Activated naive CD4-positive, alpha-beta T cell treated with Interleukin-2 at 50 U/mL for 16 hours (primary cell): ENCODE measurements at places on chromosomes 6 and 20.

GRCh38 chr6:50249493-50249892 lies 199.8 kb upstream of the DEFB112 start:
- DNase-seq = no peak

GRCh38 chr6:42742116-42742894 lies 3.6 kb downstream of the TBCC start:
- no peak for DNase-seq

- no peak for DNase-seq
These were observed 209.7 kb downstream of the ZNF217 start for GRCh38 chr20:53383916-53384315.

DNA sequence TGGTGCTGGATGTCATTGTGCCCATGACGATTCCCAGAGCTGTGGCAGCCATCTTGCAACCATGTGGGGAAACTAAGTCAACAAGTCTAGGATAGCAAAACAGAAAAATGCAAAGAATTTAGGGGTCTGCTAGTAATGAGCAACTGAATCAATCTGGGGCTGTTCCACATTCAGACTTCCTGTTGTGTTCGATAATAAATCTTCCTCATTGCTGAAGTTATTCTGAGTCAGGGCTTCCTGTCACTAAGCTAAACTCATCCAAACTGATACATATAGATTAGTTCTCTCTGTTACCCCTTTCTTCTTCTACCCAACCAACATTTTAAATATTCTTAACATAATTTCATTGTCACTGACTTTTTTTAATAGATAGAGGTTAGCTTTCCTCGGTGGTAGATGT lies 205.9 kb downstream of the HACE1 start:
- no peak for DNase-seq

DNA sequence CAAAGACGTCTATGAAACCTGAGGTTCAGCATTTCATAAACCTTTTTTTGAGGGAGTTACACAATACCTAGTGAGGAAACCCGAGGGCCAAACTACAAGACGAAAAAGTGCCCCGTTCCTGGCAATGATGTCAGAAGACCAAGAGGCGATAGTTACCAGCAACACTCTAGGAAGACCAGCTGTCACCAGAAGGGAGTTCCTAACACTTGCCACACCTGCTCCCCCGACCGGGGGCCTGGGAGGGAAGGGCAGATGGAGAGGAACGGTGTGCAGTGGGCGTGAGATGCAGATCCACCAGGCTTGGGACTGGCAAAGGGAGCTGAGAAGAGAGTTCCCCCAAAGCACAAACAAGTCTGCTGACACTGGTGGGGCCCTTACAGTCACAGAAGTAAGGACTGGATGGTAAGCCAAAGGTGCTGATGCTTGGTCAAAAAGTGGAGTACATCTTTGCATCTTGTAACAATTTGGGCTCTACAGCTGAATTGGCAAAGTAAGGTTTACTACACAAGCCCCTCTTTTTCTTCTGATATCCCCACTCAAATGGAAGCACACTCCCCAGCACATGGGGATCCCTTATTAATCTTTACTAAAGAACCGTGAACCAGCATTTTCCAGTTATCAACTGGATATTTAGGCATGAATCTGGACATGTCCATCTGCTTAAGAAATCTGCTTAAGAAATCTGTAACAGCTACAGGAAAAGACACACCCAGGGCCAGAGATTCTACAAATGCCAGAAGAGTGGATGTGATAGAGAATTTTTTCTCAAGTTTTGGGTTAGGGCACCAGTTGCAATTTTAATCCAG lies 38.5 kb downstream of the PANK2 start:
- DNase-seq = no peak

DNA sequence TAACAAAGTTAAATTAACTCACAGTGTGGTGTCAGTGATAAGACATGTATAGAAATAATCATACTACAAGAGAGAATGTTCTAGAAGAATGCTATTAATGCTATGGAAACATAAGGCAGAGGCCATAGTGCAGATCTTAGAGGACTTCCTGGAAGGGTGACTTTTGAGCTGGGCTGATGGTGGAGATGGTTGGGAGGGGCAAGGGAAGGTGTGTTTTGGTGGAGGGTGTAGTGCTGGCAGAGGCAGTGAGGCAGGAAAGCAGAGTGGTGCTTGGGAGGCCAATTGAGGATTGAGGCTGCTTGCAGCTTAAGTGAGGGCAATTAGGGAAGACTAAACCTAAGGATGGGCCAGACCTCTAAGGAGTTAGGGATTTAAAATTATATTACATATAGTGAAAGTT lies 58.5 kb upstream of the FNDC1 start:
- DNase-seq = no peak

DNA sequence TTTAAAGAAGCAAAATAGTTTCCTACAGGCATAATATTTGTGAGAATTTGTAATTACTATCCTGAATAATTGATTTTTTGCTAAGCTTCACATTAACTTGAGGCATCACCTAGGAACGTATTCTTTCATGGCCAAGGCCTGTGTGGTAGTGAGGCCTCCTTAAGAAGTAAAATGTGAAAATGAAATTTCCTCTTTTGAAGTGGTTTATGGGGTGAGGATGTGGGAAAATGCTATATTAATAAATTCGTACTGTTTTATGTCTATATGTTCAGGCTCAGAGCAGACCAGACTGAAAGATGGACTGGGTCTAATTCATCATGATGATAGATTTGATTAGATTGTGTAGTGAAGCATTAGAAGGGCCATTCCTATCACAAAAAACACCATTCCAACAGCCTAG lies 33.1 kb downstream of the MYLIP start:
- DNase-seq = no peak
